Fibroblast of gingiva (primary cell): ENCODE measurements at places on chromosomes 2 and 18.

DNA sequence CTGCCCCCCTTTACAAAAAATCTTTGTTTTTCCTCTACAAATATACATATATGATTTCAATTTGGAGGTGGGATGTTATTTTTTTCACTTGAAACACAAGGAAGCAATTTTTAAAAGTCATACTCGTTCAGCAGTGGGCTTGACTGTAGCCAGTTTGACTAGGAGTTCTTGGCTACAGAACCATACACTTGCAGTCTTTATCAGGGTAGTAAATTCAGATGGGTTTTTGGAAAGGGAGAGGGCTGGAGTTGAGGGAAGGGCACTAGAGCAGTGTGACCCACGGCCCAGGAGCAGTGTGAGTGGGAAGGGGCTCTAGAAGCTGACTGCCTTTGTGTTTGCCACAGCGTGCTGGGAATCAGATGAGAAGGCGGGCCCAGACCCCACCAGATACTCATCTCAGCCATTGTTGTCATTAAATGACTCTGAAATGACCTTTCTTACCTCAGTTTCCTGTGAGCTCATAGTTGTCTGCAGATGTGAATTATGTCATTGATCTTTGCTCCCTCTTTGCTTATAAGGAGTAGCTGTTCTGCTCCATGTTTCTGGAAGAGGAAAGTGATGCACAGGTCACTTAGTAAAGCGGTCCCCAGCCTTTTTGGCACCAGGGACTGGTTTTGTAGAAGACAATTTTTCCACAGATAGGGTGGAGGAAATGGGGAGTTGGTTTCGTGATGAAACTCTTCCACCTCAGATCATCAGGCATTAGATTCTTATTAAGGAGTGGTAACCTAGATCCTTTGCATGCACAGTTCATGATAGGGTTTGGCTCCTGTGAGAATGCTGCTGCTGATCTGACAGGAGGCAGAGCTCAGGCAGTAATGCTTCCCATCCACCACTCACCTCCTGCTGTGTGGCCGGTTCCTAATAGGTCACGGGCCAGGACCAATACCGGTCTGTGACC, 116.8 kb downstream of the SPTBN1 start:
- no peak for DNase-seq

DNA sequence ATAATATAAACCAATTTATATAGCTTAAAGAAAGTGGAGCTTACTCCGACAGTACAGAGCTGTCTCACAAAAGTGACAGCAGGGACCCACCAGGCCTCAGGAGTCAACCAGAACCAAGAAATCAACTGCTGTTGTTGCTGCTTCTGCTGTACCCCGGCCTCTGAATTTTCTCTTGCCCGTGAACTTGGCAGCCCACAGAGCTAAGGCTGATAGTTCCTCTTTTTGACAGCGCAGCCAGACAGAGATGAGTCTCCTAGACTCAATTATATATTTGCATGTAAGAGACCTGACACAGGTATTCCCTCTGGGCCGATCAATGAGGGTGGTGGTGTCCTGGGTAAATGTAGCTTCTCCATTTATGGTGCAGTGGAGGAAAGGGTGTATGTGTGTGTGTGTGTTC, 109.4 kb downstream of the KCTD1 start:
- DNase-seq: no peak

DNA sequence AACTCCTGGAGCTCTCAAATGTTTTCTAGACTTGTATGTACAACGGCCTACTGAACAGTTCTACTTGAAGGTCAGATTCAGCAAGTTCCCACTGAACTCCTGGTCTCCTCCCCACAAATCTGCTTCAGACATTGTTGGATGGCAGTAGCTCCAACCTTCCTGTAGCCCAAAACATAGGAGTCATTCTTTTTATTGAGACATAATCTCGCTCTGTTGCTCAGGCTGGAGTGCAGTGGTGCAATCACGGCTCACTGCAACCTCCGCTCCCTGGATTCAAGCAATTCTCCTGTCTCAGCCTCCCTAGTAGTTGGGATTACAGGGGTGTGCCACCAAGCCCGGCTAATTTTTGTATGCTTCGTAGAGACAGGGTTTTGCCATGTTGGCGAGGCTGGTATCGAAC, 47.3 kb downstream of the QPCT start:
- no peak for DNase-seq

DNA sequence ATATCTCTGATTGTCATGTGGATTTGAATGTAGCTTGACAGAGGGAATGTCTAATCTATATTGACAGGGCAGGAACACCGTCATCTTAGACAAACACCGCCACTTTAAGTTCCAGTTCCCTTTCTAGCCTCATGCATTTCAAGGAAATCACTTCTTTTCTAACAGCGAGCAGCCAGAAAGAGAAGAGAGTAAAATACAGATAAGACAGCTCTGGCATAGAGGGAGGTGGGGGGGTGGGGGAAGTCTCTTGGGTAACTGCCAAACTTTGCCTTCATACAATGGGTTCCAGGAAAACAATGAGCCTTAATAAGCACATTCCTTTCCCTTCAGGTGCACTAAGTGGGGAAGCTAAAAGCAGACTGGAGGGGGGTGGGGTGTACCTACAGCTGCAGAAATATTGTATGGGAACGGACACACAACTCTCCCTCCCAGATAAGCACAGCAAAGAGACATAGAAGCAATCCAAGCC, 37.2 kb downstream of the CASP10 start:
- DNase-seq: no peak

DNA sequence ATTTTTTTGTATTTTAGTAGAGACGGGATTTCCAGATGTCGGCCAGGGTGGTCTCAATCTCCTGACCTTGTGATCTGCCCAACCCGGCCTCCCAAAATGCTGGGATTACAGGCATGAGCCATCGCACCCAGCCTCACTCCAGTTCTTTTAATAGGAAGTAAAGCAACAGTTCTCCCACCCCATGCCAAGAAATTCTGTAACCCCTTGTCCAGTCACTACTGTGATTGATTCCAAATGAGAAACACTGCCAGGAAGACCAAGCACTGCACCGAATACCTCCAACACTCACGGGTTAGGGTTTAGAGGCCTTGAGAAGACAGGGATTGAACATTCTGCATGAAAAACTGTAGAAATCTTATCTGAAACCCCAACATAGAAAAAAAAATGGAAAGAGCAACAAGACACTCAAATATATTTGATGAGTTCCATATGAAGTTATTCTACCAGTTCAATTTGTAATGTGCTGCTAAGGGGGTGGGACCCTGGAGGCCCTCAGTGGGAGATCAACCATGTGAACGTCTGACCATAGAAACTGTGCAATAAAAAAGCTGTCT, 48.2 kb upstream of the BIN1 start:
- DNase-seq: peak; percentile 78

DNA sequence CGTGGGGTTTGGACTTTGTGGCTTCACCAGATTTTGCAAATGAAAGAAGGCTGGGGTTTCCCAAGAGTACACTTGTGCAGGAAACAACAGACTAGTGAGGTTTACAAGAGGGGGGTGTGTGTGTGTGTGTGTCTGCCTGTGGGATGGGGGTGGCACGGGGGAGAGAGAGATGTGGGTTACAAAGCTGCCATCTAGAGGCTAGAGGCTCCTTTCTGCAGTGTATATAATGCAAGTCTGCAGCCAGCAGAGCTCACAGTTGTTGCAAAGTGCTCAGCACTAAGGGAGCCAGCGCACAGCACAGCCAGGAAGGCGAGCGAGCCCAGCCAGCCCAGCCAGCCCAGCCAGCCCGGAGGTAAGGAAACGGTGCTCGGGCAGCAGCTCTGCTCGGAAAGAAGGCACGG, at the start of gene ACKR3:
Gene ACKR3 (plus strand): TSS at position 253 of the 401 bp plus-strand sequence. CDS start 10,641 bp downstream, outside the sequence.
- DNase-seq: peak; percentile 42

GRCh38 chr2:174020926-174021662, 55.9 kb upstream of the SP3 start:
- no peak for DNase-seq

GRCh38 chr2:134505446-134505845, 213.4 kb downstream of the TMEM163 start:
- DNase-seq: no peak

GRCh38 chr2:11940121-11940743, 193.8 kb downstream of the LPIN1 start:
- DNase-seq: no peak

DNA sequence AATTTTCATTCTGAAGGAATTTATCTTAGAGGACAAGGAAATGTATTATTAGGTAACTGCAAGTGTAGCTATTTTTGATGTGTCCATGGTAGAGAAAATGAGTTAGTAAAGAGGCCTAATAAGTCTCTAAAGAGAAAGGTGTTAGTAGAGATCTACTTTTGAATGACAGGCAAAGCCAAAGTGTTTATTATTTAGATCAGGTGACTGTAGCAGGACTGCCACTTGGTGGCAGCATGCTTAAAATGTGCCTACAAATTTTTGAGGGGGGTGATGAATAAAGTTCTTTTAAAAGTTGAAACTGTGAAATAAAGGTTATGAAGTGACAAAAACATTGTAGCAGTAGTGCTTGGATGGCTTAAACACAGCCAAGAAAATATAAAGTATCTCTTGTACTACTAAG, 421.5 kb upstream of the MEIS1 start:
- no peak for DNase-seq

DNA sequence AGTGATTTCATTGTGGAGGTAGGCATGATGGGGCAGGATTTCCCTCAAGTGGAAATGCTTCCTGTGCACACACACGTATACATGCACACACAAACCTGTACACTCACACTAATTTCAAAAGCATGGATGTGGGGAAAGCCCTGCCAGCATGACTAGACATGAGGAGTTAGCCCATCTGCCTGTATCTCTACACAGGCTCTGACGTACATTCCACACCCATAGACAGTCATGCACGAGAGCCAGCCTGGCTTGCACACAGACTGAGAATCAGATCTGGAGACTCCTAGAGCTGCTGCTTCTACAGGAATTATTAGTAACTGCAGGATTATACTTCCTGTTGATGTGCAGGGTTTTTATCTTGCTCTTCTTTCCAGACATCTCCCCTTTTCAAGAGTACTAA, 27.3 kb upstream of the NFU1 start:
- peak; percentile 29 for DNase-seq

- peak; percentile 57 for DNase-seq
These were observed 359.3 kb downstream of the CMPK2 start for GRCh38 chr2:6506361-6506794.

GRCh38 chr2:27118525-27119329, at the start of gene CGREF1:
TSS of gene CGREF1 (minus strand) at chr2:27119128. CDS start at chr2:27104366, 14,762 bp downstream.
- no peak for DNase-seq

GRCh38 chr2:226531061-226531810, 268.4 kb downstream of the IRS1 start:
- DNase-seq: no peak

DNA sequence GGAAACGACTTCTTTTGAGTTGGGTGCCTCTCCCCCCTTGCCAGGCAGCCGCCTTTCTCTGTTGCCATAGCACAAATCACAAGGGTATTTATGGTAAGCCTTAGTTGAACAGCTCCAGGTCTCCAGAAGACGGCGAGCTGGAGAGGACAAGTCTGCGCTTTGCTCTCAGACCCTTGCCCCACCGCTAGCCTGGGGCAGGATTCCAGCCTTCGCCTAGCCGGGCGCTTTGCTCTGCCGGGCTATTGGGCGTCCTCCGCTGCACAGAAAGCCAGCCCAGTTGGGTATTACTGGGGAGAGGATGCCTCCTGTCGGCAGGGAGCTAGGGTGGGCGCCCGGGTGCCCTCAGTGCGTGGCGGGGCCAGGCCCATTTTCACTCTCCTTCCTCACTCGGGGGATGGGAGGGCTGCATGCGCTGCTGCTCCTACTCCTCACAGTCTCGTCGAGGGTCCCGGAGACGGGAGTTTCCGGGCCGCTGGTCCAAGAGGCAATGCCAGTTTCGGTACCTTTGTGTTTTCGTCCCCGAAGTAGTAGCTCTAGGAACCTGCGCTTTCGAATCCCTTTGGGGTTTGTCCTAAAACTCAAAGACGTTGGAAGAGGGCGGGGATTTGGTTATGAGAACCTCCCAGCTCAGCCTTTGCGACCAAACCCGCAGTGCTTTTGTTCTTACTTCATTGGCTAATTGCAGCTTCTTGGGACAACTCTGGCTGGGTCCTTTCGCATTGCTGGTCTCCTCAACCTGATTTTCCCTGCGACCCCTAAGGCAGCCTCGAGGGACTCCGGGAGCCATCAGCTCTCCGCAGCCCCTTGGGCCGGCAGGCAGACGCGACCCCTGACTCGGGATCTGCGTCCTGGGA, 3.6 kb upstream of the DLX2 start:
- DNase-seq: peak; percentile 59

DNA sequence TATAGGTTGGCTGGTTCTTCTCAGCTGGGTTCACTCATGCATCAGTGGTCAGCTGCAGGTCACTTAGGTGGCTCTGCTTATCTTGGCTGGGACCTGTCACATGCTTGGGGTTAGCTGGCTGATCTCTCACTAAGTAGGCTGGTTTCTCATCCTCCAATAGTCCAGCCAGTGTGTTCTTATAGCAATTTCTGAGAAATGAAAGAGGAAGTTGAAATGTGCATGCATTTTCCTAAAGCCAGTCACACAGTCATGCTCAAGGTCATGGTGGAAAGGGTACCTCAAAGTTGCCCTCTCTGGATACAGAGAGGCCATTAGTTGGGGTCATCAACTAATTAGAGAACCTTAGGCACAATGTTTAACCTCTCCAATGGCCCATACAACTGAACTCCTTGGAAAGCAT, 64.4 kb downstream of the KLHL29 start:
- no peak for DNase-seq

- no peak for DNase-seq
These were observed 1.2 kb upstream of the ALPK2 start for GRCh38 chr18:58630071-58630470.

DNA sequence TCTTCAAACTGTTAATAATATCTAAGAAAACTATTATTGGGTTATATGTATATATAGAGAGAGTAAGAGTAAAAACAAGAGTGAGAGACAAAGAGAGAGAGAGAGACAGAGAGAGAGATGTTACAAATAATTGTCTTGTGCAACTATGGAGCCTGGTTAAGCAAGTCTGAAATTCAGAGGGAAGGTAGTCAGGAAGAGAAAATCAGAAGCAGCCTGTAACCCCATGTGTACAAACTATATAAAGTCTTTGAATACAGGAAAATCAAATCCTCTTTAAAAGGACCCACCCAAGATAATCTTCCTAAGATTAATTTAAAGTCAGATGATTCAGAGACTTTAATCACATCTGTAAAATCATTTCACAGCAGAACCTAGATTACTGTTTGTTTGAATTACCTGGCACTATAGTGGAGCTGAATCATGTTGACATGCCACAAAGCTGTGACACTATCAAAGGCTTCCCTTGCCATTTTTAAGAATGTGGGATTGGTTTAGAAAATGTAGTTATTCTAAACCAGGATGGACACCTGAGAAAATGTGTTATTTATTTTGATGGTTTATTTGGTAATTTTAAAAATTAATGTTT, 301.7 kb upstream of the FSIP2 start:
- no peak for DNase-seq

DNA sequence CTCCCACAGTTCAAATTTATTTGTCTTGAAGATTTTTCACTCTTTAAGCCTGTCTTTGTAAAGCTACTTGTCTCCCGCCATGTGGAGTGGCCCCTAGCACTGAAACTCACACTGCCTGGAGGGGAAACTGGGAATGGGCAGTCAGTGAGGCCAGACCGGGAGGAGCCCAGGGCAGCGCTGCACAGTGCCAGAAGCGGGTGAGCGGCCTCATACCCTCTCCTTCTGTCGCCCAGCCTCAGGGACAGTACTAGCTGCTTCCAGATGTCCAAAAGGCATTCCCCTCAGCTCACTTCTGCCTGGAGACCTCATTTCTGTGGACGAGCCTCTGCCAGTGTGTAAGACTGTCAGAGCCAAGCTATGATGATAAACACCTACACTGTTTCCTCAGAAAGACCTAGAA, 79.9 kb downstream of the SEPTIN10 start:
- DNase-seq: no peak

- no peak for DNase-seq
These were observed 1206.8 kb upstream of the NRXN1 start for GRCh38 chr2:52238782-52239181.
